ENCODE measurements at places on chromosomes 2 and 18.

DNA sequence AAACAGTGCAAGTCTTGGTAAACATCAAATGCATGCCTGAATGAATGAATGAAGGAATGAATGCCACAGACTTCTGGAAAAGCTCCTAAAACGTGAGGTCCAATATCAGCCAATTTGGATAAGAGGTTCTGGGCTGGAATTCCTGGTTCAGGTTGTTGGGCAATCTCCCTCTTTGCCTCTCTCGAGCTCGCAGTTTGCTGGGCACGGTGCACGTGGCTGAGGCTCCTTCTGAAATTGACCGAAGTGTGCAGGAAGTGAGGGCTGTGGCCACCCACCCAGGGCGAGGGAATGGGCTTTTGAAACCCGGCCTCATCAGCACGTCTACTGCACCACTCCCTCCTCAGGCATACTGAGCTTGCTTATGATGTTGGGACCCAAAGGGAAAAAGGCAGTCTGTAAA lies 288.8 kb upstream of the HS6ST1 start:
- DNase-seq, result no peak

DNA sequence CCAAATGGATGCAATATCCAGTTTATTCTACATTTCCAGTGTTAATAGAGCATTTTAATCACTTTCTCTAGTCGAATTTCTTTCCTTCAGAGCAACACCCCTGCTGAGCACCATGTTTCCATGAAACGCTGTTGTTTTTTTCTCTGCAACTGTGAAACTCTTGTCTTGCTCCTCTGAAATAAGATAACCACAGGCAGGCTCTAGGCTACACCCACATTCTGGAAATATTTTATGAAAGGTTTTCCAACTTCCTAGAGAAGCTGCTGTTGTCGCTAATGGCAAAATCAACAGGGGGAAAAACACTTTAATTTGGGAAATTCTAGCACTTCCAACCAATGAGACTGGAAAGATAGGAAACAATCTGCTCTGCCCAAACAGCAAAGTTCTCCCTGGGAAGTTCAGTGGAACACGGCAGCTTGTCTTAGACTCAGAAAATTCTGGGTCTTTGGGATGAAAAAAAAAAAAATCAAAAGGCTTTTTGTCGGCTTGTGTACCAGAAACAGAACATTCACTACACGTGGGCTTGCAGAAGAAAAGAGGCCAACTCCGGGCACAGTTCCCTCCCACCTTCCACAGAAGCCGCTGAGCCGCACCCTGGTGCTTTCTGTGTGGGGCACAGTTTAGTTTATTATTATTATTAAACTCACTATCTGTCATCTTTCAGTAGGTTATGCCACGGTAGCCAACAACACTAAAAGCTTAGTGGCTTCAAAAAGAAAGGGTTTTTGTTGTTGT lies 98.7 kb downstream of the MMADHC start:
- DNase-seq, result no peak

- DNase-seq, result no peak
Observed at GRCh38 chr2:200869014-200869413, 4.6 kb upstream of the CLK1 start.

DNA sequence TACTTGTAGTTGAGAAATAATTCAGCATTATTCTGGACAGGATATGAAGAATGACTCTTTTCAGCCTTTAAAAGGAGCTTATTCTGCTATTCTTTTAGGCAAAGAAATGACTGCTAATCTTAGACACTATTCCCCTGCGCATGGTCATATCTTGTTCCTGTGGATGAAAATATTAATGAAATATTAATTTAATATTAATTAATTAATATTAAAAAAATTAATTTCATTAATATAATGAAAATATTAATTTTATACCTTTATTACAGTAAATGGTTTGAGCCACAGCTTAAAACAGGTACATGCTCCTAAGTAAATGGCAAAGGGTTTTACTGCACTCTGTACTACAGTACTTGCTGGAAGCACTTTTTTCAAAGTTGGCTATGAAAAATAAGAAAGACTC lies 890.1 kb upstream of the PIK3C3 start:
- DNase-seq, result no peak

DNA sequence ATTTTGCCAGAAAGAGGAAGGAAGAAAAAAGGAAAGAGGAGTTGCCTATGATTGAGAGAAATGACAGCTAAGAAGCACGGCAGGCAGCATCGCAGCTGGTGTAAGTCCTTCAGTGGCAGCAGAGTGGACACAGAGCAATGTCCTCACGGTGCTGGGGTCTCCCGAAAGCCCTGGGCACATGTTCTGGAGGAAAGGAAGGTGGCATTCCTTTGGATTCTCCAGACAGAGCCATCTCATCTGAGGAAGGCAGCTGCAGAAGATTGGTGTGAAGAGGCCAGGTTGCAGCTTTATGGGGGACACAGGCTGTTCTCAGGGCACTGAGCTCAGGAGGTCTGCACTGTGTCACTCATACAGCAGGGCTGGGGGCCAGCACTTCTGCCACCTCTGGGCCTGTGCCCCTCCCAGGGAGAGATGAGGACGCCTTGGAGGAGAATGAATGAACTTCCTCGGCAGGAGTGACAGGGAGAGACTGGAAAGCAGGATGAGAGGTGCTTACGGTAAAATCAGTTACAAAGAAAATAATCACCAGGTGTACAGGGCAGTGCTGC lies 252.0 kb upstream of the MYT1L start:
- DNase-seq, result no peak

Measured in NCI-H187 (cell line).